ENCODE measurements at places on chromosomes 6 and 20.

DNA sequence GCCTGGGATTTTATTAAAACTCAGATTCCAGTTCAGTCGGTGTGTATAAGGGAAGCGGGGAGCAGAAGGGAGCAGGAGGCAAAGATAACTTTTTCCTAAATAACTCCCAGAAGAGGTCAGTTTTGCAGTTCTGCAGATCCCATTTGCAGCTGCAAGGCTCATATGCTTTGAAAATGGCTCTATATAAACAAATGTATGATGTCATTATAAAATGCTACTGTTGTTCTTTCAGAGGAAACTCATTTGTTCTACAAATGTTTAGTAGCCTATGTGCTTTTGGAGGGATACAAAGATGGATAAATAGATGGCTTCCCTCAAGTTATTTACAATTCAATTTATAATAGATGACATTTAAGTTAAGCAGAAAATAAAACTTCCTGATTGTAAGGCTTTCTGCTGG is 29.2 kb upstream of the DSP start:
- no peak for DNase-seq

- DNase-seq, result no peak
These were observed 117.5 kb downstream of the RIN2 start for GRCh38 chr20:19875376-19876221.

GRCh38 chr6:52815167-52816092 is 11.8 kb upstream of the GSTA1 start:
- peak; percentile 22 for DNase-seq

DNA sequence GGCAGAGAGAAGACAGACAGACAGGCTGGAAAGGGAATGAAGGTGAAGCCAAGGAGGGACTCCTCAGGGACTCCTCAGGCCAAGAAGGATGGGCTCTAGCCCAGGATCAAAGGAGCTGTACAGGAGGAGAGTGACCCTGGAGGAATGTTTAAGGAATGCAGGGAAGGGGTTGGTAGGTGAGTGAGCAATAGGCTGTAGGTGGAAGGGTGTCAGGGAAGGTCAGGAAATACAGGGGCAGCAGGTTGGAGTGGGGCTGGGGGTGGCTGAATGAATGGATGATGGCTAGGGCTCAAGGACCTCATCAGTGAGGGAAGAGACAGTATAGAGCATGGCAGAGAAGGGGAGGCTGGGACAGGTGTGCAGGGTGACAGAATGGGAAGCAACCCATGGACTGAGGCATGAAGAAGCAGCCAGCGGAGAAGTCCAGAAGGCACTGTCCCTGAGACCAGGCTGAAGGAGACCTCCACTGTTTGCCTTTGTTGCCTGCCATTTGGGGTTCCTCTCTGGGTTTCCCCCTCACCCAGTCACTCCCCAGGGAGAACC is 13.2 kb downstream of the SYNGAP1 start:
- no peak for DNase-seq

DNA sequence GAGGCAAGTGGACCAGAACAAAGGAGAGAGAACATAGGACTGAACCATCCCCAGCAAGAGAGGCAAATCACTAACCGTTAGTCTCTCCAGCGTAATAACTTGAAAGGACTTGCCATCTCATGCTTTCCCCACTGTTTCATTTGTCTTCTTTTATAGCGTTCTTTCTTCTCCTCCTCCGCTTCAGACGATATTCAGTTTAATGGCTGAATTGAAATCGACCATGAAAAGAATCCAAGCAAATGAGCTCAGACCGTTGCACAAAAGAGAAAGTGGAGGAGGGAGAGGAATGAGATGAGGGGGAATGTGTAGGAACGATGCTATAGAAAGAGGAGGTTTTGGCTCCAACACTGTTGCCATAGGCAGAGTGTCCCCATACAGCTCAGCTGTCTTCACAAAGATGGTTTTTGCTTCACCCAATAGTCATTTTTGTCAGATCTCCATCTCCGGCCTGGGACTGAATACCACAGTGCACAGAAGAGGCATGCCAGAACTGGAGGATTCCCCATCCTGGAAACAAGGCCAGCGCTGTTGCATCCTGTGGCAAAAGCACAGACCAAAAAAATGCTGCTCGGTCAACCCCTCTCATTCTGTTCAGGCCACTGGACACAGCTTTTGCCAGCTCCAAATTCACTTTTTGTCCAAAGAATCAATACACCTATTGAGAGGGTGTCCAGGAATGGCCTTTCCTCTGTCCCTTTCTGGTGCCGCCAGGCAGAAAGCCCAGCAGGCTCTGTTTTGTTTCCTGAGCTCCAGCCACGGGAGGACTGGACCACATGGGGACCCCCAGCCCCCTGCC is 176.1 kb downstream of the ID4 start:
- DNase-seq, result no peak

DNA sequence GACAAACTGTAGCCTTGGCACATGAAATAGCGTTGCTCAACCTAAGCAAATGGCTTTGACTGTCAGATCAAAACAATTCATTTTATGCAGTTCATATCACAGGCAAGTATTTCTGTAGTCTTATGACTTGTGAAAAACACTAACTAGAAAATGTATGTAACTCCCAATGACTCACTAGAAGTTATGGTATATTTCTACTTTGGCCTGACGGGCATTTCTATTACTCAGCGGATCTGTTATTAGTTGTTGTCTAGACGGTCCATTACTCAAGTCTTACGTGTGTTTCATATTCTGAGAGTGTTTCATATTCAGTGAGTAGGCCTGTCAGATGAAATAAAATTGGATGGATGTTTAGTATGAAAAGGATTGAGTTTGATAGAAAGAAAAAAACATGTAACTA is 880.9 kb downstream of the PRIM2 start:
- no peak for DNase-seq

GRCh38 chr20:62586799-62587198 is 55.5 kb upstream of the SLCO4A1 start:
- no peak for DNase-seq

- no peak for DNase-seq
These were observed 203.4 kb downstream of the PTPRT start for GRCh38 chr20:42986143-42986773.

GRCh38 chr6:150456902-150457643 is 88.3 kb downstream of the IYD start:
- DNase-seq, result no peak

DNA sequence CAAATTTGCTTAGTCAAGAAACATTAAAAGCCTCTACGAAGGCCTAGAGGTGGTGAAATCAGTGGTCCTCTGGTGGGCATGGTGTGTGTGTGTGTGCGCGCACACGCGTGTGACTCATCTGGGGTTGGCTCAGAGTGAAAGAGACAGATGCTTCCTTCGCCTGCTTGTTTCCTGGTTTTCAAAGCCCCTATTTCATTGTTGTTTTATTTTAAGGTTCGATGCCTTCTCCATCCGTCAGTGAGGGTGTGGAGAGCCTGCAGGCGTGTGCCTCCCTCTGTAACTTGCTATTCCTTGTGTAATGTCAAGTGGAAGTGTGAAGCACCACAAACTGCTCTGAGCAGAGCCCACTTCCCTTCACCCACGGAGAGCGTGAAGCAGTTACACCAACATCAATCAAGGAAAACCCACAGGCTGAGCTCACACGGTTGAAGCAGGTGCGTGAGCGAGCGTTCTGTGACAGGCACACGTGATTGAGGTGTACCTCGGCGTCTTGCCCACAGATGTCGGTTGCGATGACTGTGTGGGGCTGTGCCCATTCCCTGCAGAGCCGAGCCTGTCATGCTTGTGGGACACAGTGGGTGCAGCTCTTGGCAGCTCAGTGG is 233.9 kb downstream of the PRL start:
- no peak for DNase-seq

GRCh38 chr6:136822046-136822375 is 381 bp upstream of the PEX7 start:
- no peak for DNase-seq

GRCh38 chr6:34236131-34236442 is 586 bp upstream of the HMGA1 start:
- DNase-seq, result no peak

- DNase-seq, result no peak
These were observed 2.7 kb downstream of the EFCAB8 start for GRCh38 chr20:32861446-32861845.

DNA sequence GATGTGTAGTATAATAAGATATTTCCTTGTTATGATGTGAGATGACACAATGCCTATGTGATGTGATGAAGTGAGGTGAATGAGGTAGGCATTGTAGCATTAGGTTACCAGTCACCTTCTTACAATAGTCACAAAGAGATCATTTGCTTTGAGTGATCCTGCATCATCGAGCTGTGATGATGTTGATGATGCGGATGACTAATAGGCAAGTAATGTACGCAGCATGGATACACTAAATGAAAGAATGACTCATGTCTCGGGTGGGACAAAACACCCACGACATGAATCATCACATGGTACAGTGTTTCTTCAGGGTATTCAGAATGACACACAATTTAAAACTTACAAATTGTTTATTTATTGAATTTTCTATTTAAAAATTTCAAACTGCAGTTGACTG is 806.3 kb upstream of the GJE1 start:
- DNase-seq, result no peak

- no peak for DNase-seq
These were observed 10.8 kb upstream of the SERPINB1 start for GRCh38 chr6:2852514-2852855.

DNA sequence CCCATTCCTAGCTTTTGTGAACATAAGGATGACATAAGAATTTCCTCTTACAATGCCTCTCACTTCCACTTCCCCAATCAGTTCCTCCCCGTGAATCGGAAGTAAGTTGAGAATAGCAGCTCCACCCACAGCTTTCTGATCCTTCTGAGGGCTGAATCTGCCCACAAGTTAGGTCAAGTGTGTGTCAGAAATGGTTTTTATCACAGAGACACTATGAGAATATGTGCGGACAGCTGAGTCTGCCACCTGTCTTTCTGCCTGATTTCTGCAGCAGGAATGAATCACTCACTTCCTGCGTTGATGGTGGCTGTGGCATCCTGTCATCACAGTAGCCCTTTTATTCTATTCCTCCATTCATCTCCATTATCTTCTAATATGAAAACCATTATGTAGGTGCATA is 70.2 kb downstream of the RIN2 start:
- DNase-seq, result peak; percentile 19

GRCh38 chr20:3074812-3075211 is 3.4 kb downstream of the OXT start:
- DNase-seq, result no peak

- DNase-seq, result no peak
These were observed 19.8 kb upstream of the AAR2 start for GRCh38 chr20:36216314-36217025.

- no peak for DNase-seq
These were observed 229.7 kb upstream of the ASCC3 start for GRCh38 chr6:101110814-101111213.

GRCh38 chr6:87832025-87832825 is 130.2 kb upstream of the AKIRIN2 start:
- DNase-seq, result no peak

- DNase-seq, result no peak
These were observed 115.9 kb downstream of the CD24 start for GRCh38 chr6:106858653-106859092.

DNA sequence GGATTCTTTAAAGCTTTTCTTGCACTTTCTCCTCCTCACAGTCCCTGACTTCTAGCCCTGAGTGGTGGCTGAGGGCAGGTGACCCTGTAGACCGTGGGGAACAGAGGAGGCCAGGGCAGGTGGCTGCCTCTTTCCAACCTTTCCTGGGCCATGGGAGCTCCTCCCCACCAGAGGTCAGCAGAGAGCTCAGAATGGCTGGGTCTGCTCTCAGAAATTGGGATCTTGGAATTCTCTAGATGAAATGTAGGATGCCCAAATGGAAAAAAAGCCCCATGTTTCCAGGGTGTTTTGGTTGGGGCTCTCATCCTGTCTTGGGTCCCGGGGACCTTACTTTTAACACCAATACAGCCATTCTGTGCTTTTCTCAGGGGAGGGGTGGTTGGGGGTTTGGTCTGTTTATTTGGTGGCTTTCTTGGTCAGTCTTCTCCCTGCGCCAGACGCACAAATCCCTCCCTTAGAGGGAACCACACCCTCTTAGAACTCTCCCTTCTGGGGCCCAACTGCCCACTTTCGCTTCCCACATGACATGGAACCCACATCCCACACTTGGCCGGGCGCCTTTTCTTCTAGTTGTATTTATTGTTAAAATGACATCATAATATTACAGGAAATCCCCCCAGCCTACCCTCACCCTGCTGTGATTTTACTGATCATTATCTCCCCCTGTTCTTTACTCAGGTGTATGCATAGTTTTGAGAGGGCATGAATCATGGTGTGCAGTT is 17.9 kb downstream of the GNAS start:
- DNase-seq, result no peak

DNA sequence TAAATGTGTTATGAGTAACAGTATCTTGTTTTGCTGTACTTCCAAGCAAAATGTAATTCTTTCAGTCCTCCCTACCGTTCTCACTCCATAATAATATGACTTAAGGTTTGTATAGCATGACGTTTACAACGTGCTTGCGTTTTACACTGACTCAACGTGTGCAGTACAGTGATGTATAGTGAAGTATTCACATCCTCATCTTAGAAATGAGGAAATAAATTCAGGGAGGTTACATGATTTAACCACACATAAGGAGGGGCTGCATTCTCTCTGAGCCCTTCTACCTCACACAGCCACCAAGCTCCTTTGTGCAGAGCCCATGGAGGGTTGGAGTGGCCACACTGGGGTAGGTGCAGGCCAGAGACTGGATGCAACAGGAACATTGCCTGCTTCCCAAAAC is 164.5 kb downstream of the MTHFD1L start:
- no peak for DNase-seq

DNA sequence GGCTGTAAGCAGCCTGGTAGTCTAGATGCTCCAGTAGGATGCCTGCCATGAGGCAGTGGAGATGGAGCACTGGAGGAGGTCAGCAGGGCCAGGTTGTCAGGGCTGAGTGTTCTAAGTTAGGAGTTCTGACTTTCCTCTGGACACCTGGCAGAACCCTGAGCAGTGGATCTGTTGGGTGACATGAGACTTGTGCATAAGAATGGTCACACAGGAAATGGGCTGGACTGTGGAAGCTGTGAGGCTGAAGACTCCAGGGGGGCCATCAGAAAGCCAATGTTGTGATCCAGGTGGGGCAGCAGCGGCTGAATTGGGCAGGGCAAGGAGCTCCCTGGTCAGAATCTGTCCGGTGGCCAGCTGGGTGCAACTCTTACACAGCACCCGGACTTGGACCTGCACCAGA is 23.9 kb upstream of the C20orf203 start:
- no peak for DNase-seq

- DNase-seq, result no peak
These were observed 20.0 kb downstream of the PDSS2 start for GRCh38 chr6:107439406-107439805.

GRCh38 chr6:100370265-100370664 is 94.5 kb downstream of the SIM1 start:
- DNase-seq, result no peak

GRCh38 chr20:51651921-51652549 is 109.5 kb upstream of the NFATC2 start:
- no peak for DNase-seq

Data from GM12892 (cell line).